ENCODE measurements at places on chromosomes 2 and 18.

DNA sequence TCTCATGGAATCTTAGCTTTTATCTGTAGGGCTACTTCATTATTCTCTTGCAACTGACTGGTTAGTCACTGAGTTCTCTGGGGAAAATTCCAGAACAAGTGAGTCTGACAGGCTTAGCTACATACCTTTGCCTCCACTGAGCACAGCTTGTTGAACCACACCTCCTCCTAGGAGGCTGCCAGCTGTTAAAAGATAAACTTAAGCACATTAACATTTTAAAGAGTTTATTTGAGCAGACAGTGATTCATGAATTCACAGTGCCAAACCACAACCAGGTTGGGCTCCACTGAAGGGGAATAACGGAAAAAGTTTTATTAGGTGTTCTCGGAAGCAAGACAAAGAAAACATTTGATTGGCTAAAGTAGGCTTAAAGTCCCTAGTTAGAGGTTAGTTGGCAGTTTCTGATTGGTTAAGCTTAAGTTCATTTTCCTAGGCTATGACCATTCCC, 12.5 kb upstream of the SLC38A11 start:
- DNase-seq = no peak

GRCh38 chr18:13216711-13217465, 1.7 kb upstream of the LDLRAD4 start:
- no peak for DNase-seq

DNA sequence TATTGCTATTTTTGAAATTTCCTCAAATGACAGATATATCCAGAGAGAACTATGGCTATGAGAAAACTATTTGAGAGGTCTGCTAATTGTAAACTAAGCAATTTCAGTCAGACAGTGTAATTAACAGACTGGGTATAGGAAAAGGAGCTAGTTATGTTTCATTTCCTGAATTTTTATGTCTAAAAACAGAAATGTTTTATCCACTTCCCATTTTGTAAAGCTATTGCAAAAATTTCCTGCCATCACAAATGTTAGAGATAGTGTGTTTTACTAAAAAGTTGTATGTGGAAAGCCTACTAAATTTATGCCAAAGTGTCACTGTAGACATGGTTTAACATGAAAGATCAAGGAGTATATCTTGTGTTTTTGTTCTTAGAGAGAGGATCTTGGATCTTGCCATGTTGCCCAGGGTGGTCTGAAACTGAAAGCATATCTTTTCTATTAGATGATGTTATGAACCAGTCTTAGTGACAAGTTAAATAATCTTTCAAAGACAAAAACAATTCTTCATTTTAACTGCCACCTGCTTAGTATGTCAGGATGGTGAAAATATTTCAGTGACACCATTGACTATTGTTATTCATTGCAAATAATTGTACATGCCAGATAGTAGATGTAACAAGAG, 40.5 kb upstream of the ITPRID2 start:
- DNase-seq = no peak

- peak; percentile 96 for DNase-seq
These were observed 100.0 kb downstream of the BAZ2B start for GRCh38 chr2:159516241-159516758.

- no peak for DNase-seq
These were observed 57.1 kb downstream of the CD226 start for GRCh38 chr18:69890558-69890957.

DNA sequence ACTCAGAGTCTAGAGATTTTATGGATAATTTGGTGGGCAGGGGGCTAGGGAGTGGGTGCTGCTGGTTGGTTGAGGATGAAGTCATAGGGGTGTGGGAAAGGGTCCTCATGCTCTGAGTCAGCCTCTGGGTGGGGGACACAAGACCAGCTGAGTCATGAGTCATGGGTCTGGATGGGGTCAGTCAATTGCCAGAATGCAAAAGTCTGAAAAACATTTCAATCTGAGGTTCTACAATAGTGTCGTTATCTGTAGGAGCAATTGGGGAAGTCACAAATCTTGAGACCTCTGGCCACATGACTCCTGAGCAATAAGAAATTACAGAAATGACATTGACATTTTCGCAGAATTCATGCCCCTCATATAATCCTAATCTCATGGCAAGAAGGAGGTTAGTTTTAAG, 15.1 kb downstream of the NMS start:
- no peak for DNase-seq

DNA sequence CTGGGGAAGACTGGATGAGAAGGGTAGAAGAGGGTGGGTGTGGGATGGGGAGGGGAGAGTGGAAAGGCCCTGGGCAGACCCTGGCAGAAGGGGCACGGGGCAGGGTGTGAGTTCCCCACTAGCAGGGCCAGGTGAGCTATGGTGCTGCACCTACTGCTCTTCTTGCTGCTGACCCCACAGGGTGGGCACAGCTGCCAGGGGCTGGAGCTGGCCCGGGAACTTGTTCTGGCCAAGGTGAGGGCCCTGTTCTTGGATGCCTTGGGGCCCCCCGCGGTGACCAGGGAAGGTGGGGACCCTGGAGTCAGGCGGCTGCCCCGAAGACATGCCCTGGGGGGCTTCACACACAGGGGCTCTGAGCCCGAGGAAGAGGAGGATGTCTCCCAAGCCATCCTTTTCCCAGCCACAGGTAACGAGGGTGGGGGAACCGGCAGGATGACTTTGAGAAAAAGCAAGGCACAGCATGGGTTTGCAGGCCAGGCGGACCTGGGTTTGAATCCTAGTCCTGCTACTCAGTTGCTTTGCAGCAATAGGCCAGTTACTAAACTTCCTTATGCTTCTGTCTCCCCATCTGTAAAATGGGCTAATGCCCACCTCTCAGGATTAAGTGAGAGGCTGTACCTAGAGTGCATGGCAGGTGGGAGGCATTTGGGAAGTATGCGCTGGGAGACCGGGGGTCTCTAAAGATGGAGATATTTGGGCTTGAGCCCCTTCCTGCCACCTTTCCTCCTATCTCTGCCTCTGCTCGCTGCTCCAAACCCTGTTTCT, at the start of gene INHA:
TSS of gene INHA (plus strand) at position 74 of the 765 bp plus-strand sequence. CDS start at position 139, 65 bp downstream.
- DNase-seq = no peak

DNA sequence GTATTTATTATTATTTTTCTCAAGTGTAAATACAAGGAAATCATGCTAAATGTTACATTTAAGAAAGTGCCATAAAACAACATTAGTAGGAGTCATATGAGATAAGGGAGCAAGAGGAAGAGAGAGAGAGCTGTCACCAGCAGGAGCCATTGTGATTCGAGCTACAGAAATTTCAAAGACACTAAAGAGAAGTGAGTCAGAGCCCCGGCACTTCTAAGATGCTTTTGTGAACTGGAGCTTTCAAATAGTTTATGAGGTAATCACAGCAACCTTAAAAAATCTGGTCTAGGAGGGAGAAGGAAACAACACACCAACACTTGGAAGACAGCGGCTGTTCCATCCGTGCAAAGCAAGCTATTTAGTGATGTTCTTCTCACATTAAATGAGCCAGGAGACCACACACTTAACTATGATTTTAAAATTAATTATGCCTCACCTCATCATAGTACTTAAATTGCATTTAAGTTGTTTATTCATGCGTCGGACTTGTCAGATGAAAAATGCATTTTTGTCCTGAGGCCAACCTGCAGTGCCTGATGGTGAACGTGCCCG, 382.7 kb upstream of the SALL3 start:
- no peak for DNase-seq

DNA sequence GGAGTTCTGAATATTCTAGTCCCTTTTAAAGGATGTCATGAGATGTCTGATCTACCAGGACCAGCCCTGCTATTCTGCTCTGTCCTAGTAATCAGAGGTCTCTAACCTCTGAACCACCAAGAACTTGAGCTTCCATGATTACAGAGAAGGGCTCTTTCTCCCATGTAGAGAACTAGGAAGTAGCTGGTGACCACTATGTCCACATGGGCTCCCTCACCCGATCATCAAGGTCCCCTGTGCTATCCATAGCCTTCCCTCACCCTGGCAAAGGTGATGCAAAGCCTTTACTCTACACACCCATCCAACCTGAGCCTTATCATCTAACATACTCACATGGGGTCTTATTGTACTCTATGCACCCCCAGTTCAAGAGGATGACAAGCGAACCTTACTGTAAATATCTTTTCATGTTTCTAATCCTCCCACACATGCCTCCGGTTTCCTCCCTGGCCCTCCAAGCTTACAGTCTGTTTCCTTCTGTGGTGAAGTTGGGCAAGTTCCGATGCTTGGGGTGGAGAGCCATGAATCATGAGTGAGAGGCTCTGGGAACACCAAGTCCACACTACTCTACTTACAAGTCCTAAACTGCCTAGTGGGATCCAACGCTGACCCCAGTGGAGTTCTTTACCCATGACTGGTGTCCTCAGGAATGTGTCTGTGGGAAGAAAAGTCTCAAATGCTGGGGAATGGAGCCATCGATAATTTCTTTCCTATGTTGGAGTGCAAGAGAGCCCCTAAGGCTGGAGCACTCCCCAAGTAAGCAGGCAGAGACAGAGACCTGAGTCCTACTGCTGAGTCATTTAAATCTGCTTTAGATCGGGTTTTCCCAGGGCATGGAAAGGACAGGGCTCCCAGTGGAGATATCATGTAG, 73.3 kb upstream of the KLF7 start:
- no peak for DNase-seq

DNA sequence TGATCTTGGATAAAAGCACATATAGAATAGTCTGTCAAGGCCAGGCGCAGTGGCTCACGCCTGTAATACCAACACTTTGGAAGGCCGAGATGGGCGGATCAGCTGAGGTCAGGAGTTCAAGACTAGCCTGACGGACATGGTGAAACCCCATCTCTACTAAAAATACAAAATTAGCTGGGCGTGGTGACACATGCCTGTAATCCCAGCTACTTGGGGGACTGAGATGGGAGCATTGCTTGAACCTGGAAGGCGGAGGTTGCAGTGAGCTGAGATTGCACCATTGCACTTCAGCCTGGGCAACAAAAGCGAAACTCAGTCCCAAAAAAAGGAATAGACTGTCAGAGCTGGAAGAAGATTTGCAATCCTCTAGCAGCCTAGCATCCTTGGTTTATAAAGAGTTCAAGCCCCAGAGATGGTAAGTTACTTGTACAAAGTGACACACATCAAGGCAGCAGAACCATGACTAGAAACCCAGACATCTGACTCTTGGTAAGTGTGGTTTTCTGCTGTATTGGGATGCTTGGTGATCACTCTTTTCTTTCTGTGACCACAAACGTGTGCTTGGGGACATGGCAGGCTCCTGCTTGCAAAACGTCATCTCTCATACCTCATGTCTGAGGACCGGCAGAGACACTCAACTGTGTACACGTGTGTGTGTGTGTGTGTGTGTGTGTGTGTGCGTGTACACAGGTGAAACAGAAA, 69.0 kb downstream of the OSBPL6 start:
- no peak for DNase-seq

GRCh38 chr2:191539068-191539467, 138.9 kb upstream of the NABP1 start:
- DNase-seq = no peak

Data from NCI-H2081 treated with DMSO at 0.1 percent for 48 hours (cell line).